Activated CD4-positive, CD25-positive, alpha-beta regulatory T cell (primary cell): ENCODE measurements at places on chromosomes 1 and 21.

DNA sequence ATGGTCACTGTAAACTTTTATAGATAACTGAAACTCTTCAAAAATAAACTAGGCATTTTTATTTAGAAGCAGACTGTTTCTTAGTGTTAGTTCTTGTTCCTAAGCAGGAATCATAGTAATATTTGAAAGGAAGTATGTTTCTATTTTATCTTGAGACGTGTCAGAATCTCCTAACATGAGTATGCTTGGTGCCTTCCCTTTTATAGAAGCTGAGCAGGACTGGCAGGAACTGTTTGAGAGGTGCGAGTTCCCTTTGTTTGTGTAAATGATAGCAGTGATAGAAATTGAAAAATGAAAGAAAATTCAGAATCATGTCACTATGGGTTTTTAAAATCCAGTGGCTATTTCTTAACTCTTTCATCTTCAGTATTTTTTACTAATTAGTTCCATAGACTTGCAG is 56.9 kb downstream of the LRRC8D start:
- no peak for DNase-seq

GRCh38 chr1:67564193-67564592 is 120.8 kb upstream of the GADD45A start:
- no peak for DNase-seq

DNA sequence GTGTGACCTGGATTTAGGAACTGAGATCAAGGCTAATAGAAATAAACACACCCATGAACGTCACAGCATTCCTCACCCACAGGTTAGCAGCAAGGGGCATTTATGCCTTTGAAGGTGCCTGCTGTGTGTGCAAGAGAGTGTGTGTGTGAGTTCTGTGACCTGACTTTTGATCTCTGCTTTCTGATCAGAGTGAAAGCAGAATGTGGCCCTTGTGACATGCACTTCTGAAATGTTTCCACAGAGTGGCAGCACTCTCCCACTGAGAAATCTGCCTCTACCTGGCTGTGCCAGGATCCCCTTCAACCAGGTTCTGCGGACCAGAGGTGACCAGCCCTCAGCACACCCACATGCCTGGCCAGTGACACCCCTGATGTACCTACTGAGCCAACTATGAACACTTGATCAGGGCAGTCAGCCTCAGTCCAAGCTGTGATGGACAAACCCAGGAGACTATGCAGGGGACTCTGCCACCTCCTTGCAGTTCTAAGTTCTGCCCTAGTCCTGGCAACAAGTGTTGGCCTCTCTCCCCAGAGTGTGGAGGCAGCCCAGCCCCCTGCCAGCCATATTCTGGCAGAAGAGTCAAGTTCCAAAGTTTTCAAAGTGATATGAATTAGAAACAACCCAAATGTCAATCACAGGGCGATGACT is 41.0 kb downstream of the RXRG start:
- no peak for DNase-seq

GRCh38 chr1:234699795-234700665 is 90.1 kb upstream of the IRF2BP2 start:
- no peak for DNase-seq

GRCh38 chr1:211495584-211495983 is 3.6 kb upstream of the RD3 start:
- DNase-seq, result no peak

GRCh38 chr1:211710566-211711314 is 35.3 kb upstream of the NEK2 start:
- DNase-seq, result no peak

- peak; percentile 4 for DNase-seq
These were observed 2.4 kb upstream of the PRAMEF18 start for GRCh38 chr1:13228343-13228781.

GRCh38 chr1:11072216-11072917 is 12.5 kb upstream of the SRM start:
- DNase-seq, result no peak

DNA sequence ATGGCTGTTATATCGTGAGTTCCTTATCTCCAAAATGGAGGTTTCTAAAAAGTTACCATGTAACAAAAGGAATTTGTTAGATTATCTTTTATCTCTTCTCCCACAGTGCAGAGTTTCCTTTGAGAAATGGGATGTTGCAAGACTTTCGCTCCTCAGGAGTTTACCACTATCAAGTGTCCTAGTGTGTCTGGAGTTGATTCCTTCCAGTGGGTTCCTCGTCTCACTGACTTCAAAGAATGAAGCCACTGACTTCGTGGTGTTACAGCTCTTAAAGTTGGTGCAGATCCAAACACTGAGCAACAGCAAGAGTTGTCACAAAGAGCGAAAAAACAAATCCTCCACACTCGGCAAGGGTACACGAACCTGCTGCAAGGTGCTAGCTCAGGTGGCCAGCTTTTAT is 37.0 kb downstream of the SPAG17 start:
- no peak for DNase-seq

GRCh38 chr1:94636624-94637023 is 95.1 kb upstream of the F3 start:
- DNase-seq, result no peak

- DNase-seq, result no peak
These were observed 1044.4 kb downstream of the ADGRL2 start for GRCh38 chr1:82844911-82845827.

- no peak for DNase-seq
These were observed 21.2 kb downstream of the PADI6 start for GRCh38 chr1:17393230-17393629.

- DNase-seq, result no peak
These were observed 7.4 kb downstream of the HLX start for GRCh38 chr1:220886470-220887201.

DNA sequence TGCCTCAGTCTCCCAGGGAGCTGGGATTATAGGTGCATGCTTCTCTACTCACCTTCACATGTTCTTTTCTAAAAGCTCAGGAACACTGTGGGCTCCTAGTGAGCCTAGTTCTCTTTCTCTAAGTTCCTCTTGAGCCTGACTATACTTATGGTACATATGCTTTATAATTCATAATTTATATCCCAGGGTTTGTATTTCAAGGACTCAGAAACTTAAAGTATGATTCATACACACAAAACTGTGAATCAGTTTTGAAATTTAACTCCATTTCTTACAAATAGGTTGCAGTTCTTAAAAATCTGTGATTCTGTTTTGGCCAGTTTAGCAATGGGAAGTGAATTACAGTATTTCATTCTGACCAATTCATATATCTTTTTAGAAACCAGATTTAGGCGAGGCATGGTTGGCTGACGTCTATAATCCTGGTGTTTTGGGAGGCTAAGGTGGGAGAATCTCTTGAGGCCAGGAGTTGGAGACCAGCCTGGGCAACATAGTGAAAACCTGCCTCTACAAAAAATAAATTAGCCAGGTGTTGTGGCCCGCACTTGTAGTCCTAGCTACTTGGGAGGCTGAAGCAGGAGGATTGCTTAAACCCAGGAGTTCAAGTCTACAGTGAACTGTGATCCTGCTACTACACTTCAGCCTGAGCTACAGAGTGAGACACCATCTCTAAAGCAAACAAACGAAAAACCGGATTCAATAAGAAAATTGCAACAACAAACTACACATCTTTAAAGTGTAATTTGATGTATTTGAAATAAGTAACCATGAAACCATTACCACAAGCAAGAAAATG is 15.6 kb downstream of the RASAL2 start:
- DNase-seq, result no peak

DNA sequence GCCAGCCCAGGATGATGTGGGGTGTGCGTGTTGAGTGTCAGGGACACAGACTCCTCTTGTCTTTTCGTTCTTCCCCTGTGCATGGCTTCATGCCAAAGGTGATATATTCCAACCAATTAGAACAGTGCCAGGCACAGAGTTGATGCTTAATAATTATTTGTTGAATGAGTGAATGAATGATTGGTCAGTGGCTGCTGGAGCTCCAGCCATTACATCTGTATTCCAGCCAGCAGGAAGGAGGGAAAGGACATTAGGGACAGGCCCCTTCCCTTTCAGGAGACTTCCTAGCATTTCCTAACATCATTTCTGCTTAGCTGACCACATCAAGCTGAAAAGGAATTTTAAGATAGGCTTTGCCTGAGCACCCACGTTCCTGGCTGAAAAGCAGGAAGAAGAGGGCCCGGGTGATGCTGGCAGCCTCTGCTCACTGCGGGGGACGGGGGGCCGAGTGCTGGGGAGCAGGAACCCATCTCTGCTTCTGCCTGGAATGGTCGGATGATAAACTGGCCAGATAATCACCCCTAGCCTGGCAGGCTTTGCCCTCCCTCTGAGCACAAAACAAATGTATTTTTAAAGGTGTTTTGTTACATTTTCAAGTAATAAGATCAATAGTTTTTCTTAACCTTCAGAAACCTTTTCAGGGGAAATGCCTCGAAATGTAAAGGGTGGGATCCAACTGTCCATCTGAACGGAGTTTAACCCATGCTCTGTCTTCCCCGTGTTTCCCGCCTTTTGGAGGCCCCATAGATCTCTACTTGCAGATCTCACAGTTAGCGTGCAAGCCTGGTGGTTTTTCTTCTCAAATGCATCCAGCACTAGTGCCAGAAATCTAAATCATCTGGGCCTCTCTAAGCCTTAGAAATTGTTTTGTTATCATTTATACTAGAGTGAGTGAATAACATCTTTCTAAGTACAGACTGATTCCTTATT is 39.0 kb downstream of the SLC37A1 start:
- no peak for DNase-seq

DNA sequence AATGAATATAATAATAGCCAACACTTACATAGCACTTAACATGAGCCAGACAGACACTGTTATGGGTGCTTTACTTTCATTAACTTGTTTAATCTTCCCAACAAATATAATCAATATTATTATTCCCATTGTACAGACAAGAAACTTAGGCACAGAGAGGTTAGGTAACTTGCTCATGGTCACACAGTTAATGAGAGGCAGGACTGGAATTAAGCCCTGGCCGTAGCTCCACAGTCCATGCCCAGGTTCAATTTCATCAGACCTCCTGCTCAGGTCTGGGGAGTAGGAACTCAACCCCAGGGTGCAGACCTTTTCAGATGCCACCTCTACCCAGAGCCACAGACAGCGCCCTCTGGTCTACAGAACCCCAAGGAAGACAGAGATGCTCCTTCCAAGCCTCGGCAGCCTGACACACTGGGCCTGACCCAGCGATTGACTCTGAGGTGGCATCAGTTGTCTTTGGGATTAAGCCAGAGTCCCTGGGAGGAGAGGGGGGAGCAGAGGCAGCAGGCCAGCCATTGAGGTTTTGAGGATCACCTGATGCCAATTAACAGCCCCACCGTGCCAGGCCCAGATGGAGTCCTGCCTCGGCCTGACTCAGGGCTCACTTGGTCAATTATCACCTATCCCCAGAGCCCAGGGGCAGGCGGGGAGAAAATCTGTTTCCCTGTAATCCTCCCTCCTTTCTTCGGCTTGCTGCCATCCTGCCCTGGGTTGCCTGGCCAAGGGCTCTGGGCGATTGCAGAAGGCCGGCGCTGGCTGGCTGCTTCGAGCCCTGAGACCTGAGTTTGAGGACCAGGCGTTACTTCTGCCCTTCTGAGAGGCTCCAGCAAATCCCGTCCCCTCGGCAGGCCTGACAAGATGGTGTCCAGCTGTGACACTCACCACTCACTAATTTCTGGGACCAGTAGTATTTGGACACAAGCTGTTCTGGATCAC is 116.7 kb downstream of the LACTBL1 start:
- no peak for DNase-seq

DNA sequence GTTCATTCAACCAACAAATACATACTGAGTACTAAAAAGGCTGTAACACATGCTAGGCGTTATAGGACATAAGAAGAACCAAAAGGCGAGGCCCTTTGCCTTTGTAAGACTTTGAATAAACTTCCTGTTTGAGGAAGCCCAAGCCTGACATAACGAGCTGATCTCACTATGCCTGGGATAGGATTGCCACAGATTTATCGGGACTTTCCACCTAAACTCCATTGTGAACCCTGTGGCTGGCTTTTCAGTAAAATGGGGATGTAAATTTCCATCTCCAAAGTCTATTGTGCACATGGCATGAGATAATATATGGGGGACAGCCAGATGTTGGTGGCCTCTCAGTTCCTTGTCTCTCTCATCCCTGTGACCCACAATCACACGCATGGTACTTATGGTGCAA is 41.9 kb downstream of the LMO4 start:
- DNase-seq, result no peak

- no peak for DNase-seq
These were observed 182.3 kb downstream of the BARHL2 start for GRCh38 chr1:90534663-90535295.

DNA sequence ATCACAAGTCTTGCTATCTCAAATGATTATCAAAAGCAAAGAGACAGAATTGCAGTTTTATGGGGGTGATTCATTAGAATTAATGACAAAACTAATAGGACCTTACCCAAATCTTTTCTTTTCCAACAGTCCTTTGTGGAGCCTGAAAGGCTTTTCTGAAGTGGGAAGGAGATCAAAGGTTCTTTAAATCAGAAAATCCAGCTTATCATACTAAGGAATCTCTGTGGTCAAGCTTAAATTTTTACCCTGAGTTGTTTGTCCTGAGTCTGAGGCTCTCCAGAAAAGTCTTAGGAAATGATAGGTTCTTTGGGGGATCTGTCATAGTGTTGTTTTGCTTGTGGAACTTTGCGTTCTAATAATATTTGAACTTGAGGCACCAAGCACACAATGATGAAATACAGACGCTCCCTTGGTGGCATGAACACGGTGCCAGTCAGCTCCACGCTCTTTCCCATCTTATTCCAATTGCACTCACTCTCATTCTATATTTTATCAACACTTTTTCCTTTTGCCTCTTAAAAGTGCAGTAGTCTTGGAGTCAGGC is 38.0 kb upstream of the COL24A1 start:
- DNase-seq, result no peak

GRCh38 chr21:34728479-34728878 is 59.7 kb downstream of the CLIC6 start:
- DNase-seq, result no peak

DNA sequence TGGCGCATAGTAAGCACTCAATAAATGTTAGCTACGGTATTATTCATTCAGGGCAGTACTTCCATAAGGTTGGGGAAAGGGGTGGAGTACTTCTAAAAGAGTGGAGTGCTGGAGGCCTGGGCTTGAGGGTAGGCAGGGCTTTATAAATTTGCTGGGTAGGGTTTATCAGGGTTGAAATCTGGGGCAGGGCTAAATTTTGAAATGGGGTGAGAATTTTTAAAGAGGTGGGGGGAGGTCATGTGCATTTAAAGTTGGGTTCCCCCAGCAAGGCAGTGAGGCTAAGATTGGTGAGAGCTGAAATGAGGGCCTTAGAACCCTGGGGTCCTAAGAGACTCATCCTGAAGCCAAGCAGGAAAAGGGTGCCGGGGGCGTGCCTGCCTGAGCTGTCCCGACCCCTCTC is 10.0 kb downstream of the CATSPER4 start:
- no peak for DNase-seq

DNA sequence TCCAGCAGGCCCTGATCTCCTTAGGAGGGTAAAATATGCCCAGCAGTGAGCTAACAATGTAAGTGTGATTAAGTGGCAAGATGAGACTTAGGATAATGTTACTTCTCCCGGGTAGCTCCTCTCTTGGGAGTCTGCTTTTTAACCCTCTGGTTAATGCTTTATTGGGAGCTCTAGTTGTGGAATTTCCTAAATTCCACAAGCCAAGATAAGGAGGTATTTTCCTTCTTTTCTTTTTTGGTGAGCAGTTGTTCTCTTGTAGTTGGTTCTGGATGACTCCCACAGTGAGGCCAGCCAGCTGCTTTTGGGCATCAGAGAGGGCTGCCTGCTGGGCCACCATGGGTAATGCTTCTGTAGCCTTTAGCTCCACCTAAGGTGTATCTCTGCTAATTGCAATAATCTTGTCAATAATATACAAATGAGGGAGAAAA is 19.3 kb downstream of the C1orf52 start:
- no peak for DNase-seq

- DNase-seq, result no peak
These were observed 57.6 kb downstream of the DNM3 start for GRCh38 chr1:171898941-171899340.
